IPS DF 19.7 (cell line): ENCODE measurements at places on chromosomes 2 and 18.

DNA sequence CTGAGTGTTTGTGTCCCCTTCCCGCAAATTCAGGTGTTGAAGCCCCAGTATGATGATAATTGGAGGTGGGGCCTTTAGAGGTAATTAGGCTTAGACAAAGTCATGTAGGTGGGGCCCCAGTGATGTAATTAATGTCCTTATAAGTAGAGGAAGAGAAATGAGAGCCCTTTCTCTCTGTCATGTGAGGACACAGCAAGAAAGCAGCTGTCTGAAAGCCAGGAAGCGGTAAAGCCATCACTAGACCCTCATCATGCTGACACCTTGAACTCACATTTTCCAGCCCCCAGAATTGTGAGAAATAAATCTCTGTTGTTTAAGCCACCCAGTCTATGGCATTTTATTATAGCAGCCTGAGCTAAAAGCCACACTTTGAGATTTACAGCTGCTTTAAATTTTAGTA lies 1580.0 kb downstream of the LRP1B start:
- no peak for DNase-seq

GRCh38 chr2:1972422-1972821 lies 228.1 kb upstream of the PXDN start:
- DNase-seq, result no peak

DNA sequence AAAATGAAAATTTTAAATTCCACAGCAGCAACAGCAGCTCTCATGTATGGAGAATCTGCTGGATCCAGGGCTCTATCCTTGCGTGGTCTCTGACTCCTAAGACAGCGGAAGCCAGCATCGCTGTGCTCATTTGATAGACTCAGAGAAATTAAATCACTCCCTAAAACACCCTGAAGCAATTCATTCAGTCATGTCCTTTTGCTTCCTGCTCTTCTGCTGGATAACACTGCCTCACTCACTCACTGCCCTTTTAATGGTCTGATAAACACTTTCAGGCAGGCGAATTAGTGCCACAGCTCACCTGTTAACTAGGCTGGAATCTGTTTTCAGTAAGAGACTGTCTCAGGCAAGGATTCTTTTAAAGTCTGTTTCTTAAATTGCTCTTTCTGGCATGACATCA lies 10.0 kb downstream of the WIPF1 start:
- no peak for DNase-seq

GRCh38 chr2:17804358-17804757 lies 11.9 kb upstream of the MSGN1 start:
- no peak for DNase-seq

GRCh38 chr2:160484859-160485520 lies 8.6 kb downstream of the RBMS1 start:
- no peak for DNase-seq

- no peak for DNase-seq
These were observed 263.6 kb upstream of the SALL3 start for GRCh38 chr18:78716022-78716421.

GRCh38 chr2:220845766-220846273 lies 726.3 kb downstream of the EPHA4 start:
- no peak for DNase-seq

- DNase-seq, result no peak
These were observed 71.8 kb upstream of the HAAO start for GRCh38 chr2:42864222-42864621.

DNA sequence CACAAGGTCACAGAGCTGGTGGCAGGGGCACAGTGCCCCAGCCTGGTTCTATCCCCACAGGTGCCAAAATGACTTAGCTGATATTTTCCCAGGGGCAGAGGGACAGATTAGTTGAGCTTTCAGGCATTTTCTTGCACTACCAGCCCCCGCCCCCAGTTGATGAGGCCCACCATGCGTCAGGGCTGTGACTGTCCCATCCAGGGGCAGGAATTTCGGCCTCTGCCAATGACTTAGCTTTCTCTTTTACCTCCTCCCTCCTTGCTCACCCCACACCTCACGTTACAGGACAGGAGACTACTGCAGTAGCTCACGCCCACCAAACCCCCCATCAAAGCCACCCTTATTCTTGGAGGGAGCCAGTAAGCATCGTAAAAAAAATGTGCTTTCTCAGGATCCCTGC lies 31.5 kb downstream of the MRO start:
- no peak for DNase-seq

DNA sequence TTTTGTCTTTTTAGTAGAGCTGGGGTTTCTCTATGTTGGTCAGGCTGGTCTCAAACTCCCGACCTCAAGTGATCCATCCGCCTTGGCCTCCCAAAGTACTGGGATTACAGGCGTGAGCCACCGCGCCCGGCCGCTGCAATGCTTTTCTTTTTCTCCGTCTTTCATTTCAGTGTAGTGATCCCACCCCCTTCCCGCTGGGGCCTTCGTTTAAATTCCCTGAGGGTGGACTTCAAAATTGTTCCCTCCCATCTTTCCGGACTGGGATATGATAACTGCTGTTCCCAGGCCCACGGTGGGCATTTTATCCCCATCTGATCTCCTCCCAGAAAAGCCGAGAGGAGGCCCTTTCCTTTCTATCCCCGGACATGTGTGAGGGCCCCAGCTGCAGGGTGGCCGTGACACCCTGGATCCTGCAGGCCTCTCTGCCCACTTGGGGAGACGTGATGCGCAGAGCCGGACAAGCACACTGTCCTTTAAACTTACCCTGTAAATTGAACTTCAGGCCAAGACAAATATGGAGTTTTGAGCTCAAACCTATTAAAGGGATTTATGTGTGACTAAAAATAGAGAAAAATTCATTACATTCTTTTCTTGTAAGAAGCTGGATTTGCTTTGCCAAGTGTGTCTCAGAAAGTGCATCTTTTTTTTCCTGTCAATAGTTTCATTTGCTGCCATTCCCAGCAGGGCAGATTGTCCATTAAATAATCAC lies 54.5 kb upstream of the AFF3 start:
- DNase-seq, result no peak

GRCh38 chr2:39521876-39522517 lies 84.9 kb upstream of the MAP4K3 start:
- no peak for DNase-seq

DNA sequence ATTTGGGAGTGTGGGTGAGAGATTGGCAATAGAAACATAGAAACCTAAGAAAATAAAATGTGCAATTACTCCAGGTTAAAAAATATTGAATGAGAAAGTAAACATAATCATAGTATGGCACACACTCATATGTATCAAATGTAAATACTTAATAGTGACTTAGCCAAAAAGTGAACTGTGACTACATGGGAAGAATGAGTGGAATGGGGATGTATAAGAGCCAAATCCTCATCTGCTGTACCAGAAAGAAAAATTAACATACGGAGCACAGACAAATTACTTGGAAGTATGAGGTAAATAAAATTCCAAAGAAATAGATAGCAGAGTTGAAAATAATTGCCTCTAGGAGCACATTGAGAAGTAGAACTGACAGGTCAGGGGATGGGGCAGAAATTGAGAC lies 4.0 kb downstream of the FLACC1 start:
- DNase-seq, result no peak

DNA sequence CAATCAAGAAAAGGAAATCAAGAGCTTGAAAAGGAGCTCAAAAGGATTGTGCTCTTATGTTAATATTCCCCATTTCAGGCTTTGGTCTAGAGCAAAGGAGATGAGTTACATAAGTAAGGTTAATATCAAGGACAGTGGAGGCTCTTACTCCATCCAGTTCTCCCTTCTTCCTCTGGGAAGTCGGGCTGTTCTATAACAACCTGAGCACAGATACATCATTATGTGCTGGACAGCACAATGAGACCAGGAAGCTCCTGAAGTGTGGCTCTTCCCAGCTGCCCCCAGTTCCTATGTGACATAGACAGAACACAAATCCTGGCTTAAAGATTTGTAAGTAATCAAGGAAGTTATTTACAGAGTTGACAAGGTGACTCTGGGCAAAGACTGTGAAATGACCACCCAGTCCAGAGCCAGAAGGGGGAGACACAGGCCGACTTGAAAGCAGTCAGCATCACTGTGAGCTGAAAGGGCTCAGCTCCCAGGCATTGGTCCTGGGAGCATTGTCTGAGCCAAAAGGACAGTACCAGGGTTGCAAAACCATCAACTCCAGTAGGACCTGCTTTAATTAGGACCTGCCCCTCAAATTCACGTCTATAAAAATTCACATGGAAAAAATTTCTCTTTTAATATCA lies 917.6 kb upstream of the ACVR2A start:
- peak; percentile 35 for DNase-seq

GRCh38 chr18:42264497-42264896 lies 309.5 kb downstream of the PIK3C3 start:
- no peak for DNase-seq

GRCh38 chr18:64618390-64618789 lies 469.5 kb upstream of the LINC00305 start:
- no peak for DNase-seq

DNA sequence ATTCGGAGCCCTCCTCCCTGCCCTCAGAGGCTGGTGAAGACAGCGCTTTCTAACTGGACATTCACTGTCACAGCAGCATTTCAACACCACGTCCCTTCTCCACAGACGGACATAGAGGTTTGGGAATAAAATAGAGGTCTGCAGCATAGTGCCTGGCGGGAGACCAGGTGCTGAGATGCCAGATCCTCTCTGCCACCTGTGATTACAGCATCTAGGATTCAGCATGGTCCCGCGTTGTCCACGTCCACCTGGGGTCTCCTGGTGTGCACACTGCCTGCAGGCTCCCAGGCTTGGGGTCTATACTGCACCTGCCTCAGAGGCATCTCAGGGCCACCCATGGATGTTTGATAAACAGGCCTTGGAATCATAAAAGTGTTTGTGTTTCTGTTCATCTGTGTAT lies 175.5 kb downstream of the TMEM18 start:
- no peak for DNase-seq

DNA sequence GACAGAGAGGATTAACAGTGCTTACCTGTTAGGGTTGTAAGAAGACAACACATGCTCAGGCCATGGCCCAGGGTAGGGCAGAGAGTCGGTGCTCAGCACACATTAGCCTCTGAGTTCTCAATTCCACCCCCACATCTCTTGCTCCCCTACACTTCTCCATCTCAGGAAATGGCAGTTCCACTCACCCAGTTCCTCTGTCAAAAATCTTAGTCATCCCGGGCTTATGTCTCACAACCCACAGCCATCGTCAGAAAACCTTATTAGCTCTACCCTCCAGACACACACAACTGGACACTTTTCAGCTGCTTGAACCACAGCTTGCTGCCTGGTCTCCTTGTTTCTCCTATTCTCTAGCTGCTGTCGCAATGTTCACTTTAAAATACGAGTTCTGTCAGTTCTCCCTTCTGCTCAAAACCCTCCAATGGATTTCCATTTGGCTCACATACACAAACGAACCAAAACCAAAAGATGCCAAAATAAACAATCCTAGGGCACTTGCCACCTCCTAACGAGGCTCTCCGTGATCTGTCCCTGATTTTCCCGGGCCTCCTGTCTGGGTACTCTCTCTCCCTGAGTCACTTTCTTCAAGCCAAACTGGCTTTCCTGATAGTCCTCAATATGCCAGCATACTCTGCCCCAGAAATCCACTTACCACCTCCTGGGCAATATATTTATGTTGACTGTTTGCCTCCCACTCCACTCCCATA lies 89.7 kb downstream of the KCTD1 start:
- DNase-seq, result no peak

DNA sequence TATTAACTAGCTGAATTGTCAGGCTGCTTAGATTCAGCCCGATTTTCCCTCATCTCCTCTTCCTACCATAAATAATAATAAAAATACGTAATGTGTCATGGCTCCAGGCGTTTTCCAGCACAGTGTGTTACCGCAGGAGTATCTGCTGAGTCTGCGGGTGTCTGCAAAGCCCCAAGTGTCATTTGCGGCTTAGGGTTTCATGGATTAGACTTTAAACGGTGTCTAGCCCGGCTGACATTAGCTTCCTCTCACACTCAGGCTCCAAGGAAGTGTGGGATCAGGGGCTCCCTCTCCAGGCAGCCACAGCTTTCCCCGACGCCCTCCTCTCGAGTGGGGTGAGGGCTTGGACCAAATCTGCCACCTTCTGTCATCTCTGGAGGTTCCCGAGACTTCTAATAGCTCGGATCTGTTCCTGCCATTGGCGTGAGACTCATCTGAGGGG lies 14.1 kb upstream of the HOXD1 start:
- no peak for DNase-seq

DNA sequence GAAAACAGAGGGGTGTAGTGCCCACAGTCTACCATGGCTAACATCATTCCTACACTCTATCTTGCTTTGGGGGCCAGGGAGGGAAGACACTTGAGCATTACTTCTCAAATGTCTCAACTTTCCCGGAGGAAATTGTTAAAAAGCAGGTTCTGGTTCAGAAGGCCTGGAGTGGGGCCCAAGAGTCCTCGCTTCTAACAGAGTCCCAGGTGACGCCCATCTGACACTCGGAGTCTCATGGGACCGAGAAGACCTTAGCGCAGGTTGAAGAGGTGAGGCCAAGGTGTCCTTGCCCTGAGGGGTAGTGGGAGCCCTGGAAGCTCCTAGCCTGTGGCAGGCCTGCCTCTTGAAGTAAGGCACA lies 40.1 kb downstream of the ZFP36L2 start:
- DNase-seq, result no peak

DNA sequence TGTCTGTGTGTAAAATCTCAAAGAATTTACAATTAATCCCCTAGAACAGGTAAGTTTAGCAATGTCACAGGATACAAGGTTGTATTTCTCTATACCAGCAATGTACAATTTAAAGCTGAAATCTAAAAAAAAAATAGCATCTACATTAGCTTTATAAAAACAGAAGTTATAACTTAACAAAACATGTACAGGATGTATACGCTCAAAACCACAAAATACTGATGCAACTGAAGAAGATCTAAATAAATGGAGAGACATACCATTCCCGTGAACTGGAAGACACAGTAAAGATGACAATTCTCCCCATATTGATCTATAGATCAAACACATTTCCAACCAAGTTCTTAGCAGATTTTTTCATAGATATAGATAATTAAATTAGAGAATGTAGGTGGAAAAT lies 17.5 kb upstream of the RANBP2 start:
- no peak for DNase-seq

- no peak for DNase-seq
These were observed 293.5 kb upstream of the SLC39A10 start for GRCh38 chr2:195363496-195363895.

GRCh38 chr18:12868576-12868975 lies 15.5 kb downstream of the PTPN2 start:
- DNase-seq, result no peak

GRCh38 chr18:58417752-58418151 lies 211.1 kb downstream of the ALPK2 start:
- no peak for DNase-seq

DNA sequence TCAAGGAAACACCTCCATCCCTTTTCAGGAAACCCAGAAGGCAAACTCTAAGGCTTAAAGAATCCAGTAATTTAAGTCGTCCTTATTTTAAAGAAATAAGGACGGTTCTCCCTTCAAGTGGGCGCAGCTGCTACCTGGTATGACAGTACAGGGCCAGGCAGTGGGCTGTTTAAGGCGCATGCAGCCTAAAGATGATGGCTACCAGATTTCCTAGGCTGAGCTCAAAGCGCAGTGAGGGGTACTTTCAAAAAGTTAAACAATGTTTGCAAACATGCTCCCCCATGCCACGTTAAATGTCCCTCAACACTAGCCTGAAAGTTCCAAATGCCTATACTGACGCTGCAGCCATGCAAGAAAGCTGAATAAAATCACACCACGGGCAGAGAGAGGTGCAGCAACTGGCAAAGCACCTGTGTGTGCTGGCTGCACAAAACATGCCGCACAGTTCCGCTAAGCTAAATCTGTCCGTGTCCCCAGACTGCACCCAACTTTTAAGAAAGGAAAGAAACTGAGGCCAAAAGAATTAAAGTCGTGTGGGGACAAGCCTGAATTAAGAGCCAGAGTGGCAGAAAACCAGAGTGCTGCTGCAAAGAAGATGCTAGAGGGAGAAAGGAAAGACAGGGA lies 583 bp downstream of the HIBCH start:
- DNase-seq, result no peak
